ENCODE measurements at places on chromosomes 7 and 10. TPM values are rescaled to one million over a fixed set of nuclear protein-coding genes. Genes with fewer than 3 reads are reported as not detected.

Gene PGAM1
- total RNA-seq: 77.3 TPM

Gene SLC29A3
- 8.8 TPM for total RNA-seq

Gene MYPN
- total RNA-seq: not detected

Gene SPAM1
- total RNA-seq: not detected

Gene PCLO
- 0.03 TPM for total RNA-seq

Gene GSTO2
- total RNA-seq: 2.1 TPM

Gene SLC26A4
- total RNA-seq: not detected

Gene EN2
- total RNA-seq: not detected

Gene LBX1
- total RNA-seq: not detected

Gene C7orf57
- total RNA-seq: 0.35 TPM

Gene SPDYE5
- not detected for total RNA-seq

Gene SPDYE16
- total RNA-seq: 0.73 TPM

Gene COPG2
- total RNA-seq: 8.5 TPM

Gene ENO4
- not detected for total RNA-seq

Gene TAS2R41
- total RNA-seq: 0.46 TPM

Gene AGAP9
- total RNA-seq: 13.1 TPM

Gene CHCHD1
- total RNA-seq: 7.9 TPM

Gene RAB11FIP2
- total RNA-seq: 18.1 TPM

Gene HOXA11
- total RNA-seq: not detected

Gene TMEM140
- 20.7 TPM for total RNA-seq

Gene CCDC3
- total RNA-seq: 0.16 TPM

Gene MPP7
- total RNA-seq: 28.7 TPM

Gene C10orf105
- total RNA-seq: 0.45 TPM

Gene TMEM213
- not detected for total RNA-seq

Gene DNAH11
- total RNA-seq: 0.35 TPM

Gene ASB15
- total RNA-seq: not detected

Gene PTF1A
- total RNA-seq: not detected

Gene LRIT1
- total RNA-seq: not detected

Gene IPMK
- 5.2 TPM for total RNA-seq

Gene DAGLB
- total RNA-seq: 45.0 TPM

Gene HECTD2
- 2.5 TPM for total RNA-seq

Gene CCDC172
- not detected for total RNA-seq

Gene GATA3
- total RNA-seq: 98.1 TPM
